ENCODE measurements at places on chromosomes 4 and X.

- DNase-seq, result no peak
Observed at GRCh38 chrX:140507223-140507981, 2.5 kb upstream of the SOX3 start.

DNA sequence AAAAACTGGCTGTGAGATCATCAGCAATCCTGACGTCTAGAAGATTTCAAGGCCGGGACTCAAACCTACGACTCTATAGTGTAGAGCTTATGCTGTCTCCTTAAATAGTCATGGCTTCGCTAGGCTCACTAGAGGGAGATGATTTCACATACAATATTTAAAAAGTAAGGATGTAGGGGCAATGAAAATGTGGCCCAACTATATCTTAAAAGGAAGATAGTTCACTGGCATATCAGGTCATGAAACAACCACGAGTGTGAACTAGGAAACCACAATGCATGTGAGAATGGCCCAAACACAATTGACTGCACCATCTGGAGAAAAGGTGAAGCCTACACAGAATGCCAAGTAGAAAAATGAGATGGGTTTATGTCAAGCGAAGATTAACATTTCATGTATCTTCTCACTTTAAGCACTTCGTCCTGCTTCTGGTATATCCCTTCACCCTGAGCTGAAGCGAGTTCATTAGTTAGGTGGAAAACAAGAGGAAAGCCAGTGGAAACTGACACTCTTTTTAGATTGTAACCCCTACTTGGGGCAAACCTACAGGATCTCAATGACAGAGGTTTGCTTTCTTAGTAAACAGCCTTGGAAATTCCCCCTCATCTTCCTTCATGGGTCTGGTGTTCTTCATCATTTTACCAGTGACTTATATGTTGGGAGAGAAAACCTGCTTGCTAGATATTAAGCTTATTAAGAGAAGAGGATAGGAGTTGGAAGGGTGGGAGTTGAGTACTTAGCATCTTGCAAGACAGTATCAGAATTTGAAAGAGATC is 17.4 kb downstream of the FAM9C start:
- no peak for DNase-seq

GRCh38 chr4:139799615-139800014 is 134.0 kb downstream of the MGST2 start:
- no peak for DNase-seq

GRCh38 chrX:71367396-71367795 is 1.2 kb downstream of the TAF1 start:
- no peak for DNase-seq

DNA sequence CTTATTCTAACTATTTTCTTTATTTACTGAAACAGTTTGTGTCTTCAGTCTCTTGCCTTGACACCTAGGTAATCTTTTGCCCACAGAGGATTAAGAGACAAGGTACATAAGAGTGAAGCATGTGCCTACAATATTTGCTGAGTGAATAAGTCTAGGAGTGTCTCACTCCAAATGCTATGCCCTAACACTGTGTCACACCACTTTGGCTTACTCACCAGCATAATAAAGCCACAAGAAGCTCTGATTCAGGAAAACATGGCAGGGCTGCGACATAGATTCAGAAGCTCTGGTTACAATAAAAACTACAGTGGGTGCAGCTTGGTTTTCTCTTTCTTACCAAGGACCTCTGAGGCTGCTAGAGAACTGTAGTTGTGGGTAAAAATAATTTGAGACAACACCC is 127.1 kb downstream of the RBM46 start:
- DNase-seq, result no peak

GRCh38 chrX:119516157-119516702 is 48.0 kb downstream of the SLC25A5 start:
- DNase-seq, result no peak

GRCh38 chr4:127959794-127960193 is 5.2 kb downstream of the MFSD8 start:
- DNase-seq, result no peak

GRCh38 chrX:91080822-91081221 is 353.8 kb upstream of the PABPC5 start:
- DNase-seq, result no peak

DNA sequence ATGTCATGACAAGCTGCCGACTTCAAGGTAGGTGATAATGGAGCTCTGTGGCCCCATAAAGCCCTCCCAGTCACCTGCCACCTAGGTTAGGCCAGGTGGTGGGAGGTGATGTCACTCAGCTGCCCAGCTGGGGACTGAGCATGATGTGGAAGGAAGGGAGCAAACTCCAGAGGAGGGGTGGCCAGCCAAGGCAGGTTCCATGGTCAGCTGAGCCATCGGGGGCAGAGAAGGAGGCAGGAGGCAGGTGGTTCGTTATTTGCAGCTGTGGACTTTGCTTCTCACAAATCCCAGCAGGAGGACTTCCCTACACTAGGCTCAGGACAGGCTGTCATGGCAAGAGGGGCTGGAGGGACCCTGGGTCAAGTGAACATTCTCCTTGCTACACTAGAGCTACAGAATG is 2.1 kb downstream of the CCDC120 start:
- DNase-seq, result no peak

- peak; percentile 20 for DNase-seq
Observed at GRCh38 chr4:30716681-30717207, 3.4 kb upstream of the PCDH7 start.

DNA sequence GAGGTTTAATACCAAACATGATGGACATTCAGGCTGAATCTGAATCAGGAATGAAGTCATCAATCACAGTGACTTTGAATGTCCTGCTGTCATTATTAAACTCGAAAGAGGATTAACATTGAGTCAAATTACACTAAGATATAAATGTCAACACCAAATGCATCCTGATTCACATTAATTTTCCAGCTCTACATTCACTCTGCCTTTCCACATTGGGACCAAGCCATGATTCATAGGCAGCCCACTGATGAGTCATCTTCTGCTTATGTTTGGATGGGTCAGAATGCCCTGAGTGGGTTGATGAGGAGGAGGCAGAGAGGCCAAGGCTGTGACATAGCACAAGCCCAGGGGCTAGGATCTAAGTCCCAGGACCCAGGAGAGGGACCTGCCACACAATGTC is 247.6 kb upstream of the RPS6KA3 start:
- no peak for DNase-seq

- DNase-seq, result no peak
Observed at GRCh38 chr4:124768596-124769365, 56.2 kb upstream of the ANKRD50 start.

- no peak for DNase-seq
Observed at GRCh38 chr4:6478546-6479220, 6.3 kb upstream of the PPP2R2C start.

DNA sequence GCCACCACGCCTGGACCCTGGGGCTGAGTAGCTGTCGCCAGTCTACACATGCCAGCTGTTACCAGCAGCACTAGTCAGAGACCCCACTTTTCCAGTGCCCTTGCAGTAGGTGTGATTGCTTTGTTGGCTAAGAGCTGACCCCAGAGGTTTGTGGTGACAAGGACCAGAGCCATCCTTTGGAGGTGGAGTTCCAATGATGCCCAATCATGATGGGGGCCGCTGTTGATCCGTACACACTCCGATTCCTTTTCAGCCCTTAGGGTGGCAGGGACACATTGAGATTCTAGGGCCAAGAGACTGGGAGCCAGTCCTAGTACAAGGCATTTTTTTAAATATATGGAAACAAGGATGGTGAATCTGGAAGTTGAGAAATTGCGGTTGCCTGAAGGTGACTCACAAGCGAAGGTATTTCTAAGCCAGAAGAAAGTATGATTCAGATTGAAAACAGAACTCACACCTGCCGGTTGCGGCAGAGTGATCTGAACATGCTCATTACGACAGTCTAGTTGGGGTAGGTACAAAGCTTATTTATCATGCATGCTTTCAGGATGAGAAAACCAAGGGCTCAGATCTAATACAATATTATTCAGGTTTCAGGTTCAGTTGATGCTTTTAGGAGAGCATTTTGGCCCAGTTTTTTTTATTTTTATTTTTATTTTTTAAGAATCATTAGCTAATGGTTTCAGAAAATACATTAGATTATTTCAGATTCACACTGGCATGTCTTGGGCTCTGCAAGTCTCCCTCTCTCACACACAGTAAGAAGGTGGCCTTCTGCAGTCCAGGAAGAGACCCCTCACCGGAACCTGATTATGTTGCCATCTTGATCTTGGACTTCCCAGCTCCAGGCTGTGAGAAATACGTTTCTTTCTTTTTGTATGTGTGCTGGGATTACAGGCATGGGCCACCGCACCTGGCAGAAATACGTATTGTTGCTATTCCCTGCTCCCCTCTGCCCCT is 43.4 kb downstream of the SHROOM2 start:
- no peak for DNase-seq

DNA sequence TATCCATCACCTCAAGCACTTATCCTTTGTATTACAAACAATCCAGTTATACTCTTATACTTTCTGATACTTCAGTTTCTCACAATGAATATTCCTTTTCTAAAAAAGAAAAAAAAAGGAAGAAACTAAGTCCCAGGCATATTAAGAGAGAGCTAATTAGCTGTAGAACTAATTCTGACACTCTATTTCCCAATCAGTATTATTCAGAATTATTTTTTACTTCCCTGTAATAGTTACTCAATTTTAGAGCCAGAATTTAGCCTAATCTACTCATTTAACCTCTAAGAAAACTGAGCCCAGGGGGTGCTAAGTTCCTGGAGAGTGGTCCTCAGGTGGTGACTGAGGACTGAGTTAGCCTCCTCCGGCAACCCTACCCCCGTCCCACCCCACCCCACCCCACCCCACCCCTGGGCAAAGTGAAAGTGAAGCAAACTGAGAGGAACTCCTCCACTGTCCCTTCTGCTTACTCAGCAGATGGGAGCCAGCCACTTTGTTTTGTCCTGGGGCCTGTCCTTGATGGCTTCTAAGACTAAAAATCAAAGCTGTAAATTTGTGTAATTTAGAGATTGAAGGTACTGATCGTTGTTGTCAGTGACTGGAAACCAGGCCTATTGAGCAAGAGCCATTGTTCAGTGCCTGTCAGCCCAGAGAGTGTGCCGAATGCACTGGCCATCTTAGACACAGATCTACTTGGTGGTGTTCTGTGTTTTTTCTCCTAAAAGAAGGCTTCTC is 162.1 kb downstream of the CBR4 start:
- DNase-seq, result no peak

Measured in left renal cortex interstitium (tissue), 4 donors.